Stimulated activated CD8-positive, alpha-beta memory T cell treated with anti-CD3 and anti-CD28 coated beads, Interleukin-2, amount 100 ng/mL, for 48 hours (primary cell): ENCODE measurements at places on chromosomes 3 and 15.

GRCh38 chr3:52248816-52249547 lies 3.4 kb downstream of the PPM1M start:
- no peak for DNase-seq

- DNase-seq, result no peak
Measured at GRCh38 chr3:30578479-30578878, 27.9 kb upstream of the TGFBR2 start.

DNA sequence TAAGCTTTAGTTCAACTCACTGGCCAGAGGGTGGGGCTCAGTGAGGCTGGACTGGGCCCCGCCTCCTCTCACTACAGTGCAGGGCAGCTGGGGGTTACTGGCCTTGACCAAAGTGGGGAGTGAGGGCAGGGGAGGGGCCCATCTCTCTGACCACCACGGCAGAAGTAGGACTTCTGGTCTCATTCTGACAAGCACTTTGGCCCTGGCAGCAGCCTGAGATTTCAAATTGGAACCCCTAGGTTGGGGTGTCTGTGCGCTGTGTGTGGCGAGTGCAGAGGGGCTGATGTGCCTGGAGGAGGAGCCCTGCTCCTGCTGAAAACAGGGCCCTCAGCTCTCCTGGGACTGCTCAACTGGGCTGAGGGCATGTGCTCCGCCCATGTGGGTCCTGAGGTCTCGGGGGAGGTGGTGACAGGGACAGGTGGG lies 60.3 kb upstream of the RPL32 start:
- DNase-seq, result no peak

GRCh38 chr3:98038876-98039275 lies 3.8 kb upstream of the GABRR3 start:
- no peak for DNase-seq

GRCh38 chr3:169759256-169759655 lies 5.6 kb downstream of the TERC start:
- DNase-seq, result no peak

DNA sequence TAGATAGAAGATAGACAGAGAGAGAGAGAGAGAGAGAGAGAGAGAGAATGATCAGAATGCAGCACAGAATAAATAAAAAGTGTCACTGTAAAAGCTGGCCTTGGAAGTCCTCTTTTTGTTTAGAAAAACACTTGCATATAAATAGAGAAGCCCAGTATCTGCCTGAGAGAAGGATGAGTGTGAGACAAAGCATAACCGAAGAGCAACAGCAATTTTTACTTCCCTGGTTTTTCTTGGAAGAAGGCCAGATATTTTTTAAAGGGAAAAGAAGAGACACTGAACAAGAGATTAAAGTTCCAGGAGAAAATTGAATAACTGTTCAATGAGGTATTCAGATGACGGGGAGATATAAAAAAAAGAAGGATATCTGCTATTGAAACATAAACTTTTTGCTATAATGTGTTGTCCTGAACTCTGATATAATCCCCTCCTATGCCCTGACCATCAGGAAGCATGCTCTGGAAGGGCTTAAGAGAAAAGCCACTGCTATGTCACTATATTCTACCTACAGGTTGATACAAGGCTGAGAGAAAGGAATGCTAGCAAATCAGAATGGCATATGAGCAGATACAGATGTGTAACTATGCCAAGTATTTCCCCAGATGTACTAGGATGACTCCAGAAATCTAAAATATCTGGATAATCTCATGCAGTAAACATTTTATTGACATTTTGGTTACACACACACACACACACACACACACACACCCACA lies 358.9 kb downstream of the RBMS3 start:
- no peak for DNase-seq

DNA sequence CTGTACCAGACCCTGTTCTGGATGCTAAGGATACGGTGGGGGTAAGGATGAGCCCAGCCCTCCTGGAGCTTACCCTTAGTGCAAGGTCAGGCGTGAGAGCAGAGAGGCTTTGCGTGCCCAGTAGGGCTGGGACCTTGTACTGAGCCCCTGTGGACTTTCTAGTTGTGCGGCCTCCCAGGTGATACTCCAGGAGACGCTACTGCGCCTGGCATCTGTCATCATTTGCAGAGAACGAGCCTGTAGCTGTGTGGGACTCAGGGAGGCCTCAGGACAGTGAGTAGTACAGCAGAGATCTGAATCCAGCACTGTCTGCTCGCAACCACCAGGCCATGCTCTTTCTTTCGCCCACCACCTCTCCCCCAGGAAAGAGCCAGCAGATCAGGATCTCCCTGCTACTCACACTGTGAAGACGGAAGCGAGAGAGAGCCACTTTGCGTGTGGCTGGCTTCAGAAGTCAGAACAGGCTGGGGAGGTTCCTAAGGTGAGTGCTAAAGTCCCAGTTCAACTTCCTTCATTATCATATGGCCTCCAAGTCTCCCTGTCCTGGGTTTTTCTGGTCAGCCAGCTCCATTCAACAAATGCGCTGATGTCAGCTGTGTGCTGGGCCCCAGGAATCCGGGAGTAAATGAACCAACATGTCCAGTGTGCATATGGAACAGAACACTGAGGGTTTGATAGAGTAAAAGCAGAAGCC lies 38.2 kb upstream of the ITGA11 start:
- DNase-seq, result no peak

DNA sequence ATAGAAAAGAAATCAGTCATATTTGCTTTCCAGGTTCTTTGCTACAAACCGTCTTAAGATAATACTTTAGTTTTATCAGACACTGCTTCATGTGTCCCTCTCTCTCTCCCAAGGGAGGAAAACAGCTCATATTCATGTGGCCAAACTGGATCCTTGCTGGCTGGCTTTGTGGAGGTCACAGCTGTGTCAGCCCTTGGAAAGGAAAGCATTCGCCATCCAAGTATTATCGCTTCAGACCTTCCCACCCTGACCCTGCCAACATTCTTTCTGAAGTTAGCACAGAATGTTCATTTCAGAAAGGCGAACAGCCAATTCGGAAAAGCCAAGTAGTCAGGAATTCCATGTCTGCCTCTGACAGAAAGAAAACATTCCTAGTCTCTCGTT lies 213.6 kb downstream of the FEZF2 start:
- no peak for DNase-seq

DNA sequence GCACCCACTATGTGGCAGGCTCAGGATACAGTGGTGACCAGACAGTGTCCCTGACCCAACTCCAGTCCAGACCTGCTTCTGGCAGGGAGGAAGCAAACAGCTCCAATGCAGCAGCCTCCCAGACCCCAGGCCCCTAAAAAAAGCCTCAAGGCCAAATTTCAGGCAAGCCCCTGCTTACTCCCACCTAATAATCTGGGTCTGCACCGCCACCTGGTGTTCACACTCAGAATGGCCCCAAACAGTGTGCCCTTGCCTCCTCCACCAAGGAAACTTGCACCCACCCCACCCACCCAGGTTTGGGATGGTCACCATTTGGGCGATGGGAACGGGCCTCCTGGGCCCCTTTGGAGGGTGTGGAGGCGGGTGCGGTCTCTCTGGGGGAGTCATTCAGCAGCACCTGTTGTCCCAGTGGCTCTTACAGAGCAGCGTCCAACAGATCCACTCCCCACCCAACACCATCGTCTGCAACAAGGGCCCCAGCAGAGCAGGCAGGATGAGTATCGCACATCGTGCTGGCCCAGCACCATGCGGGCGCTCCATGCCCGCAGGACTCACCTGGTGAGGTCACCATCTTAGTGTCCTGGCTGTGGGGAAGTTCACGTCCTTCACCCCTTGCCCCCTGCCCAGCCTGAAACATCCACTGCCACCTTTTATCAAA lies 17.3 kb downstream of the C3orf18 start:
- DNase-seq, result peak; percentile 69

DNA sequence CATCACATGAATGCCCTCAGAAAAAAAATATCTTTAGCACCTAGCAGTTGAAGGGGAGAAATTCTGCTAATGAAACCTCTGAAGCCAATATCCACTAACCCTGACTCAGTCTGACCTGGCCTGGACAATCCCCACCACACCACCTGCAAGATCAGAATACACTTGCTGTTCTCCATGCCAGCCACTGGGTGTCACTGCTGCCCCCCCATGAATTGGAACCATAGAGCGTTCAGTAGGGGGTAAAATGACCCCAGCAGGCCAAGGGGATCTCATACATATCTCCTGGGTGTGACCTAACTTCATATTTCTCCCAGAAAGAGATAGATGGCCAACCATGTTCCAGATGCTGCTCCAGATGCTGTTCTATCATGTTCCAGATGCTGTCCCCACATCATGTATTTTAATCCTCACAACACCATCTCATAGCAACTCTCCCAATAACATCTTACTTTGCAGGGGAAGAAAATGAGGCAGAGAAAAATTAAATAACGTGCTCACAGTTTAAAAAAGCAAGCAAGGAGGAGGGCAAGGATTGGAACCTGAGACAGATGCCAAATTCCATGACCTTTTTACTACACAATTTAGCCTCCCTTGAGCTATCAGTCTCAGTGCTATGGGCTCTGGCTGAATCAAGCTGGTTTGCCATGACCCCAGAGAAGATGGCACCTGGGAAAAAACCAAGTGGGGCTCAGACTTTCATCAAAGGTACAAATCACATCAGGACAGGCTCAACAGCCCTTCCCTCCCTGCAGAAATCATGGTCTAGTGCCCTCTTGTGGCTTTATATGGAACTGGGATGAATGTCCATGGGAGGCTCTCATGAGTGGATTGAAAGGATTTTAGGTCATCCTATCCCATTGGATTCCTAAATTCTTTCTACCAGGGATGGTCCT lies 12.4 kb downstream of the NTRK3 start:
- DNase-seq, result no peak

GRCh38 chr3:150540991-150541390 lies 5.3 kb downstream of the SERP1 start:
- DNase-seq, result no peak

DNA sequence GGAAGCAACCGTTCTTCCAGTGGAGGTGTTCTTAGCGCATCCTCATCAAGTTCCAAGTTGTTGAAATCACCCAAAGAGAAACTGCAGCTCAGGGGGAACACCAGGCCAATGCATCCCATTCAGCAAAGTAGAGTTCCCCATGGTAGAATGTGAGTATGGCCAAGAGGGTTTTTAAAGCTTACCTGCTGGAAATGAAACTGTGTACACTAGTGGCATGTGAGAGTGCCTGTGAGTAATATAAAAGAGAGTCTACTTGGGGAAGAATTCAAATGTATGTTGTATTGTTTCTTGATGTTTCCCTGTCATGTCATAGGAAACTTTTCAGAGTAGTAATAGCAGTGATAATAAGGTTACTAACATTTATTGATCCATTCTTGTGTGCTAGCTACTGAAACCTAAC lies 43.3 kb downstream of the PSMD6 start:
- no peak for DNase-seq

DNA sequence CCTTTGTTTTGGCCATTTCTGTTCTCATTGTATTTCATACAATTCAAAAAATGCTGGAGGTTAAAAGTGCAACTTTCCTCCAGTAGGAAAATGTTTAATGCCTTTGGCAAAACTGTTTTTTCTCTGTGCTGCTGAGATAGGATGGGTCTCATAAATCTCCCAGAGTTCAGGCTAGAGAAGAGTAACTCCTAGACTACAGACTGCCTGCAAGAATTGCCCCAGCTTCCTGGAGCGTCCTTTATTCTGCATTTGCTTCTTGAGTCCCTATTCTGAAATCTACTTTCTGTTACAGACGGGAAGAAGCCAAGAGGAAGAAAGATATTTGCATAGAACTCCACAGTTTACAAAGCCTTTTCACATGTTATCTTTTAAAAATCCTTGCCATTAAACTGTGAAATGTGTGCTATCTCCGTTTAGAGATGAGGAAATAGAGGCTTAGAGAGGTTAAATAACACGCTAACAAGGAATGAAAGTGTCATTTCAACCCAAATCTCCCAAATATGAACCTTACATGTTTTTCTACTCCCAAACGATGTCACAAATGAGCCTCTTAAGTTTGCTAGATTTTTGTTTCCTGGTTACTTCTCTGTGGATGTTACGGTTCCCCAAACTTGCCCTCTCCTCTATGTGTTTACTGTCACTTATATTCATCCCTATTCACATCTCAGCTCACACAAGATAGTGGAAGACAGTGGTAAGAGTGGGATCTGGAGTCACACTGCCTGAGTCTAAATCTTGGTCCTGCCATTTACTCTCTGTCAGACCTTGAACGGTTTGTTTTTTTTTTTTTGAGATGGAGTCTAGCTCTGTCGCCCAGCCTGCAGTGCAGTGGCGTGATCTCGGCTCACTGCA lies 17.4 kb downstream of the NANOGP8 start:
- no peak for DNase-seq

GRCh38 chr15:40830884-40831283 lies 2.4 kb upstream of the PPP1R14D start:
- no peak for DNase-seq

DNA sequence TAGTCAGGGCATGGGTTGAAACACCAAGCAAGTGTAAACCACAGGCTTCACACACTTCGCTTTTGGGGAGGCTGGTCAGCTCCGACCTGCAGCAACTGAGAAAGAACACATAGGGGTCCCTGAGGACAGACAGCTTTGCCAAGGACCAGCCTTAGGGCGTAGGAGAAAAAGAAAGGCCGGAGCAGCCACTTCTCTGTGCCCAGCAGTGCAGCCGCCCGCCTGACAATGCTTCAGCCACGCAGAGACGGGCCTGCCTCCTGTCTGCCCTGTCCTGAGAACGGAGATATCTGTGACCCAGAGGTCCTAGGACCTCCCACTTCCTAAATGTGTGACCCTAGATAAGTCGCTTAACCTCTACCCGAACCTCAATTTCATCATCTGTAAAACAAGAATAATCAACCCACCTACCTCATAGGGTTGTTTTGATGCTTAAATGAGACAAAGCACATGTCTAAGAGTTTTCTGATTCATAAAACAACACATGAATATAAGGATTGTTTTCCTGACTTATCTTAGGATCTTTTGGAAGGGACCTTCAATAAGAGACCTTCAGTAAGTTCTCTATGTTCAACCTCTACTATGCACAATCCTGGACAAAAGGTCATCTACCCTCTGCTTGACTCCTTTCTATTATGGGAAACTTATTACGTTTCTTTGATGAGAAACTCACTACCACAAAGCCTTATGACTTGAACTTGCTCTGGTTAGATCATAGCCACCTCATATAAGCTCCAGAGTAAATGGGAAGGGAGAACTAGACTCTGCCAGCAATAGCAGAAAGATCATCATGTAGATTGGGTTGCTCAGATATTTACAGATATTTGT lies 32.9 kb upstream of the RFTN1 start:
- DNase-seq, result no peak

- no peak for DNase-seq
Measured at GRCh38 chr15:48477795-48478360, 146.6 kb downstream of the DUT start.

DNA sequence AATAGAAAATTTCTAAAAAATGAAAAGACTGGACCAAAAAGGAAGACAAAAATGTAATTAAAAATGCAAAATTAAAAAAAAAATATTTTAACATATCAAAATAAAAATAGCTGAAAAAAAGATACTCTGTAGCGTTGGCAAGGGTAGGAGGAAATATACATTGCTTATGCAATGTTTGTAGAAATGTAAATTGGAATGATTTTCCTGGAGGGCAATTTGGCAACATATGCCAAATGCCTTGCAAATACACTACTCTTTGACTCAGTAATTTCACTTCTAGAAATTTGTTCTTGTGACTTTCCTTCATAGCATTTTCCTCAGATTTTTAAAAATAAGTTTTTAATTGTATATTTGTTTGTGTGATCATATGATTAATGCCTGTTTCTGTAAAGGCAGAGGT lies 296.6 kb downstream of the ZNF621 start:
- no peak for DNase-seq
